Neural progenitor cell (in vitro differentiated cells): ENCODE measurements at places on chromosomes 2 and 18.

DNA sequence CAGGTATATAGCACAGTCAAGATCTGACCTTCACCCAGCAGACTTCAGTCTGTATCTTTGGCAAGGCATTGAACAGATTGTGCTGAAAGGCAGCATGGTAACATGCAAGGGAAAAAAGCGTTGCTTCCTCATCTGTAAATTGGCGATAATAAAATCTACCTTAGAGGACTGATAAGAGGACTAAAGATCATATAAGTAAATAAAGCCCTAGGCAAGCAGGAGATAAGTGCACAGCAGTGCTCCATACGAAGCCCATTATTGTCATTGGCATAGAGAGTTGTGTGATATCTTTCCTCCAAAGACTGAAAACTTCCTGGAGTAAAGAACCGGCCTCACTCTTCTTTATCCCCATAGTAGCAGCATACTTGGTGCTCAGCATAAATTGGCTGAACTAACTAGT lies 162.6 kb downstream of the ANKRD44 start:
- DNase-seq, result no peak
- H3K27ac ChIP-seq, result no peak overlapping the region
- H3K27me3 ChIP-seq, result no peaks in the 10 kb centered on the region
- H3K4me3 ChIP-seq, result no peak overlapping the region
- no peaks in the 10 kb centered on the region for H3K36me3 ChIP-seq
- H3K4me1 ChIP-seq, result peaks cover 13% of the 10 kb centered on the region

DNA sequence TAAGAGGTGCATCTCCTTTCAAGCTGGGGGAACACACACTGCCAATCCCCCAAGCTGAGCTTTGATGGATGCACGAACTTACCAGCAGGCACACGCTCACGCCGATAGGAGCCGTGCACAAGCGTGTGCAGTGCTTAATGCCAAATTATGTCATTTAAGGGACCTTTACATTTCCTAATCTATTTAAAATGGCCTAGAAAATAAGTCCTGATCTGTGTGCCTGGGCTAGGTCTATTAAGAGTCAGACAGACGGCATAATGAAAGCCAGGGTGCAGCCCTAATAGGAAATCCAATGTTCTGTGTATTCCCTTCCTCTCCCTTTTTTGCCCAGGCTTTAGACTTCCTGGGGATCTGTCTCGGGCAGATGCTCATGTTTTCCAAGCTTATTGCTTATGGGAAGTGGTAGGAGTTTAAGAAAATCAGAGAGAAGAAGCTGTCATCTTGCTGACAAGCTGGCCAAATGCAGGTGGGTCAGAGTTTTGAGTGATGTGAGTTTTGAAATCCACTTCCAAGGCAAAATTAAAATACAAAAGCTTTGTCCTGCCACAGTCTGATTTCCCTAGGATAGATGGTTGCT lies 142.6 kb downstream of the MYT1L start:
- DNase-seq, result no peak
- H3K27me3 ChIP-seq, result no peaks in the 10 kb centered on the region
- no peaks in the 10 kb centered on the region for H3K36me3 ChIP-seq
- no peak overlapping the region for H3K27ac ChIP-seq

DNA sequence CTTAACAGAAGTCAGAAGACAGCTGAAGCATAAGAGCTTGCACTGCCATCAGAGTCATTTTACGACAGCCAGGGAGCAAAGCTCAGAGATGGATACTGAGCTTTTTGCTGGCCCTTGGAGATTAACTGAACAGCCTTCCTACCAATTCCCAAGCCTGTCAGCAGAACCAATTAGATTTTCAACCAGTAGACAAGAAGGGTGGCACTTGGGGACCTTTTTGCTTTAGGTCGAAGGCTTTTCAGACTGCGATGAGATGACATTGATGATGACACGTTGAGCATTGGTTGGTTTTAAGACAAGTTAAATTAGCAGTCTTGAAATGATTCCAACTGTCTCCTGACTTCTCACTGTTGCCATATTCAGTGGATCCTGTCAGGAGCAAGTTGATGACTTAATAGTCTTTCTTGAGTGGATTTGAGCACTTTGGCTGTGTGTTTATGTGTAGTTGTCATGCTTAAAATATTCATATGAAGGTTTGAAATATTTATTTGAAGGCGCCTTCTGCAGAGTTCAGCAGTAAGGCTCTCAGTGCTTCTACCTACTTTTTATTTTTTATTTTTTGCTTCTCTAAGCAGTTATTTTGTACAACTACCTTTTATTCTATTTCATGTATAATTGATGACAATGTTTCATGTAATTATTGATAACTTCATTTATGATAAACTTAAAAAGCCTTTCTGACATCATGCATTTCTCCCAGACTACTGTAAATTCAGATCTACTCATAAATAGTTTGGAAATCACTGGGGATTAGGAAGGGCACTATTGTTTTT lies 256.7 kb downstream of the CAMKMT start:
- H3K4me3 ChIP-seq, result no peak overlapping the region
- no peaks in the 10 kb centered on the region for H3K36me3 ChIP-seq
- no peak overlapping the region for H3K27ac ChIP-seq
- H3K27me3 ChIP-seq, result no peaks in the 10 kb centered on the region
- peaks cover 9% of the 10 kb centered on the region for H3K4me1 ChIP-seq

GRCh38 chr18:71327441-71327840 lies 1038.6 kb downstream of the SOCS6 start:
- no peak overlapping the region for H3K27ac ChIP-seq
- no peak overlapping the region for H3K4me3 ChIP-seq
- no peak for DNase-seq
- no peaks in the 10 kb centered on the region for H3K4me1 ChIP-seq
- H3K27me3 ChIP-seq, result no peaks in the 10 kb centered on the region

DNA sequence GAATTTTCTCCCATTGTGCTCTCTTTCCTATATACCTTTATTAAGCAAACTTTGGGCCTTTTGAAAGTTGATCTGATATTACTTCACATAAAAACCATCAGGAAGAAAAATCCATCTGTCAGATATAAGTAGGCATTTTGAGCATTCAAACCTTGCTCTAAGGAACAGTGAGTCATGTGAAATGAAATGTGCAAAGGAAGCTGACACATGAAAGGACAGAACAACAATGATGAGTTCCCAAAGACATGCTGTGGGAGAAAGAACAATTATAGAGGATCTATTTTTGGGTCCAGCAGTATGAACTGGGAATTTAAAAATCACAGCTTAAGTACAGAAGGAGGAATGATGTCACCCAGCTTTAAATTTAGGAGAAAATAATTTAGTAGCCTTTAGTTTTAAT lies 18.1 kb downstream of the CALCRL start:
- H3K4me3 ChIP-seq, result no peak overlapping the region
- no peak for DNase-seq
- no peak overlapping the region for H3K27ac ChIP-seq
- no peaks in the 10 kb centered on the region for H3K36me3 ChIP-seq
- H3K4me1 ChIP-seq, result no peaks in the 10 kb centered on the region

DNA sequence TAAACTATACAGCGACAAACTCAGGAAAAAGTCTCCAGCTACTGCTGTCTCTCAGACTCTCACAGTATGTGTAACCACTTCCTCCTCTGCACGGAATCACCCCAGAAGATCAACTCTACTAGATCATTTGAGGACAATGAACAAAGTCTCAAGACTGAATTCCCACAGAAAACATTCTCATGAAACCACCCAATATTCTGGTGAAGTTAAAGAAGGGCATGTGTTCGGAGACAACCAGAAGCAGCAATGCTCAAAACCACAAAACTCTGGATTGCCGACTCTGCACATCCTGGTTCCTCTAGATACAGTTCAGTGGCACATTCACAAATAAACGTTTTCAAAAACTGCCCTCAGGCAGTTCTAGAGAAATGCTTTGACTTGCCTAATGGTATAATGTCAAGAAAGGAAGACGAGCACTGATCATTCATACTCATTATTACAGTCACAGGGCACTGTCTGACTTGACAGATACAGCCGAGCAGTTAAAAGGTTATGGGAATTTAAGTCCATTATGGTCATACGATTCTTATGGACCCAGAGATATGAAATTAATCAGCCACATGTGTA lies 91.9 kb upstream of the STK17B start:
- no peaks in the 10 kb centered on the region for H3K27me3 ChIP-seq
- DNase-seq, result no peak
- no peak overlapping the region for H3K4me3 ChIP-seq
- no peak overlapping the region for H3K27ac ChIP-seq
- peaks cover 14% of the 10 kb centered on the region for H3K4me1 ChIP-seq
- no peaks in the 10 kb centered on the region for H3K36me3 ChIP-seq

DNA sequence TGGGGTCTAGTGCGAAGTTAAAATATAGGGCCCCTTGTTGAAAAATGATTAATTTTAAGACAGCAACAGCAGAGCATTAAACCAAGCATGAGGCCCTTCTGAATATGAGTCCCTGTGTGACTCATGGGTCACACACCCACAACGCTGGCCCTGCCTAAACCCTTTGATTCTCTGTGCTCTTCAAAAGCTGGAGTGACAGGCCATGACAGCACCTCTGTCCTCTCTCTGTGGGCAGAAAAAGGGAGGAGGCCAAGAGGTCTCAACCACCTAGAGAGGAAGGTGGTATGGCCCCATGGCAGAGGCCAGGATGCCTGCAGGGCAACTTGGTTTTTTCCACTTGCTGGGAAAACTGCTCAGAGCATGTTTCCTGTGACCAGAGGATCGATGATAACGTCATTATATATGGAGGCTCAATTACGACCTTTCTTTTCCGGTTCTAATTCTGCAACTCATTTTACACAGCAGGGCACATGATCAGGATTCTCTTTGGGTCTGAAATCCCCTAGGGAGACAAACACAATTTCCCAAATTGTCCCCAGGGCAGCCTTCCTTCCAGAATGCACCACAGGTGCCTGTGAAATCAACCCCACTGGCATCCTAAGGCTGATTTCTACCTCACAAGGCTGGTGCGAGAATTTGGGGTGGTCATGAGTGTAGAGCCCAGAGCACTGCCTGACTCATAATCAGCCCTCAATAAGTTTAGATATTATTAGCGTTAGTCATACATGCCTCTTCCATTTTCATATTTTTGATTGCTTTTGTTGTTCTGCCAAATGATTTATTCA lies 102.0 kb upstream of the PPP1CB start:
- H3K27ac ChIP-seq, result no peak overlapping the region
- peaks cover 5% of the 10 kb centered on the region for H3K4me1 ChIP-seq
- no peak for DNase-seq

- H3K27ac ChIP-seq, result no peak overlapping the region
- H3K36me3 ChIP-seq, result no peaks in the 10 kb centered on the region
- no peak overlapping the region for H3K4me3 ChIP-seq
- peaks cover 9% of the 10 kb centered on the region for H3K4me1 ChIP-seq
These were observed 3.6 kb downstream of the BIRC6 start for GRCh38 chr2:32360416-32360815.

DNA sequence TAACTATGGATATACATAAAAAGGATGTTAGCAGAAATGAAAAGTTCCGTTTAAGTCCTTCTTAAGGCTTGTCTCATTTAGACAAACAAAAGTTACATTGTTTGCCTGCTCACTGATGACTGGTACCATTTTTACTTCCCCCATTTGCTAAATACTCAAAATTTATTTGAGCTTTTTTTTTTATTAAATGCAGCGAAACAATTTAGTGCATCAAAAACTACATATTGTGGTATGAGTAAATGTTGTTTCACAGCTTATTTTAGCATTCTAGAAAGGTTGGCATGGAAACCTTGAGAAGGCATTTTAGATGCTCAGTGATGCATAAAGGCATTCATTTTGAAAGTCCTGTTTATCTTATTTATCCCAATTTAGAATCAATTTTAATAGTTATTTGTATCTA lies 100.0 kb downstream of the MAP2 start:
- H3K27ac ChIP-seq, result no peak overlapping the region
- H3K4me3 ChIP-seq, result no peak overlapping the region
- H3K36me3 ChIP-seq, result no peaks in the 10 kb centered on the region
- no peak for DNase-seq
- peaks cover 17% of the 10 kb centered on the region for H3K4me1 ChIP-seq
- no peaks in the 10 kb centered on the region for H3K27me3 ChIP-seq

DNA sequence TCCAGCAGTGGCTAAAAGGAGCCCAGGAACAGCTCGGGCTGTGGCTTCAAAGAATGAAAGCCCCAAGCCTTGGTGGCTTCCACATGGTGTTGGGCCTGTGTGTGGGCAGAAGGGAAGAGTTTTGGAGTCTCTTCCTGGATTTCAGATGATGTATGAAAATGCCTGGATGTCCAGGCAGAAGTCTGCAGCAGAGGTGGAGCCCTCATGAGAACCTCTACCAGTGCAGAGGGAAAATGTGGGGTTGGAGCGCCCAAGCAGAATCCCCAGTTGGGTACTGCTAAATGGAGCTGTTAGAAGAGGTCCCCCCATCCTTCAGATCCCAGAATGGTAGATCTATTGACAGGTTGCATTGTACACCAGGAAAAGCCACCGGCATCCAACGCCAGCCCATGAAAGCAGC lies 412.1 kb downstream of the TDRD15 start:
- no peak overlapping the region for H3K27ac ChIP-seq
- H3K4me3 ChIP-seq, result no peak overlapping the region
- H3K4me1 ChIP-seq, result no peaks in the 10 kb centered on the region

DNA sequence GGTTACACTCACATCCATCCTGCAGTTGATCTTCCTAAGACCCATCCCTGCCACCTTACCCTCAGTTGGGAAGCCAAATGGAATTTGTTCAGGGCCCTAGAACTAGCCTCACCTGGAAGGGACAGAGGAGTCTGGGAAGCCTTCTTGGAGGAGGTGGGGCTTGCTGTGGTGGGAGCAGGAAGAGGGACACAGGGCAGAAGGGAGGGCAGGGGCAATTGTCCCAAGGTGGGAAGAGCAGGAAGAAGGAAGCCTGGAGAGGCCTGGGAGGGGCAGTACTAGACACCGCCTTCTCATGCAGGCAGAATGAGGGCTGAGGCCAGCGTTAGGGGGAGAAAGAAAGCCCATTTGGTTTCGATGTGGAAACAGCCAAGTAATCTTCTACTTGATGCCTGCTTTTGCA lies 34.1 kb upstream of the ASPRV1 start:
- H3K4me1 ChIP-seq, result no peaks in the 10 kb centered on the region
- no peak overlapping the region for H3K4me3 ChIP-seq
- H3K27me3 ChIP-seq, result no peaks in the 10 kb centered on the region

GRCh38 chr2:29699045-29699444 lies 222.3 kb downstream of the ALK start:
- H3K27ac ChIP-seq, result no peak overlapping the region
- H3K4me1 ChIP-seq, result no peaks in the 10 kb centered on the region
- H3K36me3 ChIP-seq, result no peaks in the 10 kb centered on the region
- H3K27me3 ChIP-seq, result no peaks in the 10 kb centered on the region
- no peak for DNase-seq

DNA sequence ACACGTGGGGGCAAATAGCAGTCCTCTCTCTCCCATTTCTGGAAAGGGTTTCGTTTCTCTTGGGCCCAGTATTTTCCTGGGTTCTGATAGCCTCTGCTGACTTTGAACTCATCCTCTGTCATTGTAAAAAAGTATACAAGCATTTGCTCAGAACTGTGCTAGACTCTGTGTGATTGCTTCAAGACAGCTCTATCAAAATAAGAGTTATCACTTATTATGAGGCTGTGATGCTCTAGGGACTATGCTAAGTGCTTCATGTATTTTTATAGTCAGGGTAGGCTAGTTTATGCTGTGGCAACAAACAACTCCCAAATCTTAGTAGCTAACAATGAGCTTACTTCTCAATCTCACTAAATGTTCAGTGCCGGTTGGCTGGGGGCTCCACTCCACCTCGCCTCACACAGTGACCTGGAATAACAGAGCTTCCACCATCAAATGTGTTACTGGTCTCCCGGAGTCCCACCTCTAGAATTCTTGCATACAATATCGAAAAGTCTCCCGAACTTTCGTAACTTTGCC lies 110.8 kb upstream of the CDC42EP3 start:
- DNase-seq, result no peak
- no peaks in the 10 kb centered on the region for H3K4me1 ChIP-seq
- H3K27me3 ChIP-seq, result no peaks in the 10 kb centered on the region
- H3K27ac ChIP-seq, result no peak overlapping the region
